Posterior cingulate gyrus (tissue), 11 donors: ENCODE measurements at places on chromosomes 5 and 9.

DNA sequence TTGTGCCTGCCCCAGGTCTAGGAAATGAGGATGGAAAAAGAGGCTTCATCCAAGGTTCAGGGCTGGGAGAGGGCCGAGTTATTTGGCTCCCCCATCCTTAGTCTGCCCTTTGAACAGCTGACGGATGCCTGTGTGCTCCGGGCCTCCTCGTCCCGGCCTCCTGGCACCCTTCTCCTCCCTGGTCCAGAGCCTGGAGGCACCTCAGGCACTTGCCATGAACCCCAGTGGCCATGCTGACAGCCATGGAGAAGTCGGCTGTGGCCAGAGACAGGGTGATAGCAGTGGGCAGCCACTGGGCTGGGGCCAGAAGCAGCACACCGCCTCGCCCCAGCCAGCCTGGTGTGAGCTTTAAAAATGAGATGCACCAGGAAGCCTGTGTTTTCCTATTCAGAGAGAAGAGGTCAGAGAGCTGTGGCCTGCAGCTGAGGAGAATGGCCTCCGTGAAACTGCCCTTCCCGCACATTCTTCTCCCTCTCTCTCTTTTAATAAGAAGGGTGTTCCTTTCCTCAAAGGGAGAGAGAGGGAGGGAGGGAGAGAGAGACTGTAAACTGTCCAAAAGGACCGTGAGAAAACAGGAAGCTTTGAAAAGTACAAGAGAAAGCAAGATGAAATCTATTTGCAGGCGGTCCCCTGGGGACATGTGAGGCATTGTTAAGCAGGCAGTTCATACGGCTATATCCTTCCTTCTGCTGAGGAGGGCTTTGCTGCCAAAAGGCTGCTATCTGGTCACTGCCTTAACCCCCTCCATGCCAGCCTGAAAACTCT, 55.3 kb downstream of the ZNF366 start:
- DNase-seq, result no peak

- no peak for DNase-seq
Observed at GRCh38 chr5:1503241-1504068, 20.3 kb downstream of the LPCAT1 start.

GRCh38 chr9:21392270-21392669, 7.1 kb upstream of the IFNA2 start:
- DNase-seq, result no peak

GRCh38 chr9:132030626-132031325, 48.9 kb downstream of the MED27 start:
- DNase-seq, result no peak

- DNase-seq, result no peak
Observed at GRCh38 chr9:111622626-111623025, 8.5 kb upstream of the DNAJC25 start.

- no peak for DNase-seq
Observed at GRCh38 chr5:59607138-59607765, 286.3 kb downstream of the PDE4D start.

DNA sequence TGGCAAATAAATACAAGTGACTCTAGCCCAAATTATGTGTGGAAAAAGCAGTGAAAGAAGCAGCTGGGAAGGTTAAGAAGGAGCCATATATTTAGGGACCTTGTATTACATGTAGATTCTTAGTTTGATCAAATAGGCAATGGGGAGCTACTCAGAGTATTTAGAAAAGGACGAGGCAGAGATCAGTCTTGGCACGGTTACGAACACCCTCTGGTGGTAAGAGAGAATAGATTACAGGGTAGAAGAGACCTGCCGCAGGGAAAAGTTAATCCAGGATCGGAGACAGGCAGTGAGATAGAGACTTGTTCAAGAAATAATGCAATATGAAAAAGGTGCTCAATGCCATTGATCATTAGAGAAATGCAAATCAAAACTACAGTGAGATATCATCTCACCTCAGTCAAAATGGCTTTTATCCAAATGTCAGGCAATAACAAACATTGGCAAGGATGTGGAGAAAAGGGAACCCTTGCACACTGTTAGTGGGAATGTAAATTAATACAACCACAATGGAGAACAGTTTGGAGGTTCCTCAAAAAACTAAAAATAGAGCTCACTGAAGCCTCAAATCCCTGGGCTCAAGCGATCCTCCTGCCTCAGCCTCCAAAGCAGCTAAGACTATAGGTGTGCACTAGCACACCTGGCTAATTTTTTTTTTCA, 12.0 kb downstream of the INIP start:
- no peak for DNase-seq

GRCh38 chr5:171031977-171032376, 170.2 kb downstream of the RANBP17 start:
- DNase-seq, result no peak

DNA sequence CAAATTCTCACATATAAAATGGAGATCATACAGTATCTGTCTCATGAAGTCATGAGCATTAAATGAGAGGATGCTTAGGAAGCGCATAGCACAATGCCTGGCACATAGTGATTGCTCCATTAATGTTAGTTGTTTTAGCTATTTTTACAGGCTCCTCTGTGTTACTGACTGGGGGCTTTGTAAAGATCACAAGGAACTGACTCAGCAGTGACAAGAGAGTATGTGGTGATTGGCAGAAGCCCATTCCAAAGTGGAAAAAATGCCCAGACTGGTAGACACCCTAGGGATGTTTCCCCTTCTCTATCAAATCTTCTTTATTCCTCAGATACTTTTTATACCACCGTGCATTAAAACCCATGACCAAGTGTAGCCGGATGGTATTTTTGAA, 33.5 kb downstream of the ABLIM3 start:
- DNase-seq, result no peak

GRCh38 chr5:28281351-28281750, 1243.0 kb upstream of the CDH9 start:
- no peak for DNase-seq

DNA sequence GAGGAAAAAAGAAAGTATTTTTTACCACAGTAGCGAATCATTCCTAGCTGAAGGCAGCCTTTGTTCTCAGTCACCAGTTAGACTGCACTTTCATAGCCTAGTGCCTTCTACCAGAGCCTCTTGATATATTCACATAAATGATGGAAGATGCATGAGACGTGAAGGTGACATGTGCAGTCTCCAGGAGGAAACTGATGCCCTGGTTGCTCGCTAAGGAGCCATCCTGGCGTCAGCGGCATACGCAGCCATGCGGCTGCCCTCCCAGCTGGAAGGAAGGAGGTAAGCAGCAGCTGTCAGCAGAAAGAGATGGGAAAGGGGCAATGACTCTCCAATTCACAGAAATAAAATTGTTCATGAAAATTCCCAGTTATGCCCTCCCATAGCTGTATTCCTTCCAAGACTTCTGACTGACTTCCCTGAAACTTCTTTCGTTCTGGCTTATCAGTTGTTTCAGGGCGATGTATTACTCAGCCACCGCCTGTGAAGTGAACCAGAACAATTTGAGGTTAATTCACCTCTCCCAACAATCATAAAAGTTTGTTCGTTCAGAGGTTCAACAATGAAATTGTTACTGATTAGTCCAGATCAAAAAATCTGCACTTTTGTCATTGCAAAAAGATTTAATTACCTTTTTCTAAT, 331.2 kb downstream of the NR2F1-AS1 start:
- no peak for DNase-seq

DNA sequence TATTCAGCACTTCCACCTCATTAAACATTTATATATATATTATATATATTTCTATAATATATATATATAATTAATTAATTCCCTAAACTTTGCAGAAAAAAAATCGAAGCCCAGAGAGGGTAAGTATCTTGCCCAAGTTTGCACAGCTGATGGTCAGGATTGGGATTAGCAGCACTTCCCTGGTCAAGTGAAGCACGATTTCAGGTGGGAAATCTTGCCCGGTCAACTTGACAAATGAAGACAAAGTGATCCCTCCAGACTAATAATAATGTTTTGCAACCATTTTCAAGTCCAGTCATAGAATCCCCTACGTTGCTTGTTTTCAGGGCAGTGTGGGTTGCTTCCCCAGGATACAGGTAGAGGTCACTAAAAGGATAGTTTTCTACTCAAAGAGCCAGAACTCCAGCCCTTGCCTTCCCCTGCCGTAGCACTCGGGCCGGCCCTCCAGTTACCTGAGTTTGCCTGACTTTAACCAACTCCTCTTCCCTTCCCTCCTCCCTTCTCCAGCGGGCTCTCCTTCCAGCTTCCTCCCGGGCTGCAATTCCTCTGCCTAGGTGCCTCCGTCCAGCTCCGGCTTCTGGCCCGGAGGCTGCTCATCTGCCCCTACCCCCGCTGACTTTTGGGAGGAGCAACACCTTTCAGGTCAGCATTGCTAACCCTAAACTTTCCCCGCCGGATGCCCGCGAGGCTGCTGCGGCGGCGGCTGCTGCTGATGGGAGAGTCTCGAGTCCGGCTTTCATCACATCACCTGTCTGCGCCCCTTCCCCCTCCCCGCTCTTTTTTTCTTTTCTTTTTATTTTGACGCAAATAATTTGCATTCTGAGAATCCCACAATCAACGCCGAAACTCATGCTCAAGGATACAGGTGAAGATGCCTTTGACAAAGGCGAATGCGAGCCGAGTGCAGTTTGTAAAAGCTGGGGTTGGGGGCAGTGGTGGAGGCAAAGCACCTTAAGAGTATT, 930 bp downstream of the PRLR start:
- DNase-seq, result no peak

- no peak for DNase-seq
Observed at GRCh38 chr5:1868886-1869475, 13.7 kb downstream of the IRX4 start.

DNA sequence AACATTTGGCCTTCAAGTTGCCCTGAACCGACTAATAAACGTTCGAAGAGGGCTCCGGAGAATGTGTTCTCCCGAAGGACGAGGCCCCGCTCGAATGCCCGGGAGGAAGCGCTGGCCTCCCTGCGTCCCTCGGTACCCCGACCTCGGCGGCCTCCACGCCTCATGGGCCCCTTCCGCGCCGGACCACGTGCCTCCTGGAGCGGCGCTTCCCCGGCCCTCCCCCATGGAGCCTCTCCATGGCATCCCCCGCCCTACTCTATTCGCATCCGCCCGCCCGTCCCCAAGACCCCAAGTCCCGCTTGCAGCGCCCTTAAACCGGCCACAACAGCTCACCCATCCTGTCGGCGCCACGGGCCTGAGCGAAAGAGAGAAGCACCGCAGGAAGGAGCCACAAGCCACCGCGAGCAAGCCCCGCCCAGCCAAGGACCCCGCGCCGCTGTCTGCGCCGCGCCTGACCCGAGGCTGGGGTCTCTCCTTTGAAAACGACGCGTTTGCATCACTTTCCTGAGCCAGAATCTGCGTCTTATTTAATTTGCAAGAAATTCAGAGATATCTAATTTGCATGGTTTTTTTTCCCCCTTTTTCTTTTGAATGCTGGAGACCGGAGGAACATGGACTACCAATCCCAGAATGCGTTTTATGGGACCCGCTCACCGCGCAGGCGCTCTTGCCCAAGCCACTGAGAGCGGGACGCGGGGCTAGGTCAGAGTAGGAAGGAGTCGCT, at the start of gene RPS23:
Gene RPS23 (minus strand): TSS at position 368 of the 724 bp plus-strand sequence. CDS start 31 bp downstream, at position 337.
- DNase-seq, result peak; percentile 92

DNA sequence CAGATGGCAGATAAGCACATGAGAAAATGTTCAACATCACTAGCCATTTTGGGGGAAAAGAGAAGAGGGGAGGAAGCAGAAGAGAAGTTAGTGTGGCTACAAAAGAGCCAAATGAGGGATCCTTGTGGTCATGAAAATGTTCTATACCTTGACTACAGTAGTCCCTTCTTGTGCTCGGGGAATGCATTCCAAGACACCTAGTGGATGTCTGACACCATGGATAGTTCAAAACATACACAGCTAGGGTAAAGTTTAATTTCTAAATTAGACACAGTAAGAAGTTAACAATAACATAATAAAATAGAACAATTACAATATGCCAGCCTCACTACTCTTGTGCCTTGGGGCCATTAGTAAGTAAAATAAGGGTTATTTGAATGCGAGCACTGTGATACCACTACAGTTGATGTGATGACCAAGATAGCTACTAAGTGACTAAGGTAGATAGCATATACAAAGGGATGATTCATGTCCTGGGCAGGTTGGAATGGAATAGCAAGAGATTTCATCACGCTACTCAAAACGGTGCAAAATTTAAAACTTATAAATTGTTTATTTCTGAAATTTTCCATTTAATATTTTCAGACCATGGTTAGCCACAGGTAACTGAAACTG, 344.1 kb downstream of the NR2F1-AS1 start:
- DNase-seq, result no peak

- DNase-seq, result peak; percentile 68
Observed at GRCh38 chr5:162067655-162068411, at the start of gene GABRG2. GABRG2 (plus strand) TSS chr5:162067773; CDS start chr5:162068000, 227 bp downstream.

GRCh38 chr9:125176636-125177035, 13.0 kb downstream of the PPP6C start:
- no peak for DNase-seq

- DNase-seq, result no peak
Observed at GRCh38 chr5:56270058-56270457, 36.9 kb upstream of the ANKRD55 start.

DNA sequence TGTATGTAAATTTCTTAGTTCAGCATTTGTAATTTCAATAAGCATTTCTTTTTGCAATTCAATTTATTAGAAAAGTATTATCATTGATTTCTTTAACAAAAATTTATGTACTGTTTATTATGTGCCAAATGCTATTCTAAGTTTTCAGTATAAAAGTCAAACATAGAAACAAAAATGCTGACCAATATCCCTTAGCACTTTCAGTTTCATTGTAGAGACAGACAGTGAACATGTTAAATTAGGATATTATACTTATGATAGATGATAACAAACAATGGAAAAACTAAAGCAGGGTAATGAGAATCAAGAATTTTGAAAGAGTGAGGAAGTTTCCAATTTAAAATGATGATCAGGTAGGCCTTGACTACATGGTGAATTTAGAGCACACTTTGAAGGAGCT, 1106.0 kb downstream of the TAF11L14 start:
- no peak for DNase-seq

DNA sequence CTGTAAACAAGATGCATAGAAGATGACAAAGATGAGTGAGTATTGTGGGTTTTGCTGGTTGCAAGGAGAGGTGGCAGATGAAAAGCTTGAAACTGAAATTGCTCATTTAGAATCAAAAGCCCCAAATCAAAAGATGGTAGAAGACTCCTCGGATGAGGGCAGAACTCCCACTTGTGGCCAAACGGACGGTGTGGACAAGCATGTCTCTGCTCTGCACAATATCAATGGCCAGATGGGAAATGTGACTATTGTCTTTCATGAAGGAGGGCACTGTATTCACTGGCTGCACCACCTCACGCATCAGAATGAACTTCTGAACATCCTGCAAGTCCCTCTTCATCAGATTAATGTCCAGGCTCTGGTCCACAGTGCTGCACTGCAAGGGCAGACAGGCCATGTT, 541.7 kb downstream of the MTRR start:
- peak; percentile 34 for DNase-seq

- DNase-seq, result no peak
Observed at GRCh38 chr5:31434898-31435297, 97.0 kb downstream of the DROSHA start.

DNA sequence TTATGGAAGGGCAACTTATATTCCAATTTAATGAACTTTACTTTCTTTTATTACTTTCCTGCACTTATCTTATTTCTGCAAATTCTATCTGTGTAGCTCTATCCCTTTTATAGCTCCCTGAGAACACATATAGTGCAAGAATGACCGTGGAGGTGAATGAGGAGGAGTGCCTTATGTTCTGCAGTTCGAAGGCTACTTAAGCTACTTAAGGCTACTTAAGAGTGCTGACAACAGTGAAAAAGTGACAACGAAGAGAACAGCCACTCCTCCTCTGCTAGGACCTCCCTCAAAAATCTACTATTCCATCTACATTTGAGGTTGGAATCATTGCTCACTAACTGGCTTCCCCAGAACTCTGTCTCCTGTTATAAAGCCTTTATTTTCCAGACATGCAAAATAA, 1365.7 kb upstream of the C9orf72 start:
- DNase-seq, result no peak
